ENCODE measurements at places on chromosomes 6 and 20.

DNA sequence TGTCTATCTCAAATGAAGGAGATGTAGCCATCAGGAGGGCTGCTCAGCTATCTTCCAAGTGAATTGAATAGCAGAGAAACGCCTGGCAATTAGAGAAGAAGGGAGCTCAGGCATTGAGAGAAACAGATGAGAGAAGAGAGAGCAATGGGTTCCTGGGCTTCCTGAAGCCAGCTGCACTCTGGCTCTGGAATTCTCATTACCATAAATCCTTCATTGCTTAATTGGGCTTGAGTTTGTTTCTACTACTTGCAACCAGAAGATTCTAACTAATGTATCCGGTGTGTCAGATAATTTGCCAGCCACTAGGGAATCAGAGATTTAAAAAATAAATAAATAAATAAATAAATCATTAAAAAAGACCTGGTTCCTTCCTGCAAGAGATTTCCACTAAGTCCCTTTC is 25.0 kb upstream of the CDKAL1 start:
- no peak for DNase-seq

GRCh38 chr6:135520781-135521180 is 23.2 kb upstream of the AHI1 start:
- DNase-seq, result no peak

DNA sequence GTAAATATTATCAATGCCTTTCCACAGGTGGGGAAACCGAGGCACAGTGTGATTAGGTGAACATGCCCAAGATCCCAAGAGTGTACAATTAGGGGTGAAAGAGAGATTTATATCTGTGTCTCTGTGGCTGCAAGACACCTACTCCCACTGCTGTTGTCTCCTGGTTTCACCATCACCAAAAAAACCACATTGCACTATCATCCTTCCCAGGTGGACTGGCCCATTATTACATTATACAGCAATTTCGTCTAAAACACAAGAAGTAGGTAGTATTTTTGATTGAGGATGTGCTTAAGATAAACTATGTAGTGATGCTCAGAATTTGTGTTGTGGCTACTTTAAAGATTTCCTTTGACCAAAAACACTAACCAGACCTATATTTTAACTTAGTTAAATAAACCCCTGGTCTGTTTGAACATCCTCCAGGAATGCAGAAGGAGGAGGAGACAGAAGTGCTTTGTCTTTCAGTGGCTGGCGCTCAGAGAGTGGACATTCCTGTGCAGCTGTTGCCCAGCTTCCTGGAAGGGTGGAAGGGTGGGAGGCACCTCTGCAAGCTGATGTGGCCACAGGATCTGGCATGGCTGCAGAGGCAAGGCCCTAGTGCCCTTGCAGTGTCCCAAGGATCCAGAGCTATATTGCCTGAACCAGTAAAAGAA is 23.8 kb downstream of the DCBLD1 start:
- DNase-seq, result no peak

DNA sequence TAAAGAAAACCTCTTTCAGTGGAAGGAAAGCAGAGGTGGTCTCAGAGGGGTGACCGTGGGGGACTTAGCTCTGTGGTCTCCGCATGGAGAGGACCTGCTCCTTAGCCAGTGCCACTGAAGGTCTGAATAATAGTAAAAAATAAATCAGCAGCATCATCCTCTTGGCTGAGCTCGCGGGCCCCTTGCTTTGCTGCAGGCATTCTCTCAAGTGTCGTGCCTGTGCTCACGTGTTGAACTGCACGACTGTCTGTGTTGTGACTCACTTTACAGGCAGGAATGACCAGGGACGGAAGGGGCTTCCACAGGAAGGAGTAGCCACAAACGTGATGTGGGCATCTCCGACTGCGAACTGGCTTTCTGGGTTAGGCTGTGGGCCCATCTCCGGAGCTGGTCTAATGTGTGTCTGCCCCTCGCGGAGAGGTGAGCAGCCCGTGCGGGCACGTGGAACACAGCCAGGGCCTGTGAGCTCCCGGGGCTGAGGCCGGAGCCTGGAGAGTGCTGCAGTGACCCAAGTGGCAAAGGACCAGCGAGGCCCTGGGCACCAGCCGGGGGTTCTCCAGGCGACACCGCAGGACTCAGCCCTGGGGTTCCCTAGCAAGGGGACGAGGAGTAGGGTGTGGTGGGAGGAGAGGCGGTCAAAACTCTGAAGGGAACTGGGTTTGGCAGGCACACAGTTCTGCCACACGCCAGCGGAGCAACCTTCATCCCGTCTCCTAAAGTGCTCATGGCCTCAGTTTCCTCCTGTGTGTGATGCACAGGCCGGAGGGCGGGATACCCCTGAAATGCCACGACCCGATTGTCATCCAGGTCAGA is 89.2 kb downstream of the RAMACL start:
- DNase-seq, result no peak

DNA sequence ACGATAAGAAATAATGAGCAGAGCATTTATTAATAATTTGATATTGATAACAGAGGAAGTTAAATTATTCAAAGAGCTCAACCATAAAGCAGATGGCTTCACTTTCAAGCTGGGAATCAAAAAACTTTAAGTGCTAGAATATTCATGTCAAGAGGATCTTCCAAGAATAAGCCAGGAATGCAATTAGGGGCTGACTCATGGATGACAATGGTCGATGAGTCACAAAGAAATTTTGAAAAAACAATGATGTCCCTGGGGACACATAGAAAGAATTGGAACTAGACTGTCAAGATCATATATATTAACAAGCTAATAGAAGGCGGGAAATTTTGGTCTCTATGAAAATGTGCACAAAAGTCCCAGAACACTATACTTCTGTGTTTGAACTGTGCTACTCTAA is 304.1 kb downstream of the LAMA2 start:
- peak; percentile 65 for DNase-seq

GRCh38 chr6:107815846-107816245 is 8.3 kb downstream of the SCML4 start:
- DNase-seq, result no peak

DNA sequence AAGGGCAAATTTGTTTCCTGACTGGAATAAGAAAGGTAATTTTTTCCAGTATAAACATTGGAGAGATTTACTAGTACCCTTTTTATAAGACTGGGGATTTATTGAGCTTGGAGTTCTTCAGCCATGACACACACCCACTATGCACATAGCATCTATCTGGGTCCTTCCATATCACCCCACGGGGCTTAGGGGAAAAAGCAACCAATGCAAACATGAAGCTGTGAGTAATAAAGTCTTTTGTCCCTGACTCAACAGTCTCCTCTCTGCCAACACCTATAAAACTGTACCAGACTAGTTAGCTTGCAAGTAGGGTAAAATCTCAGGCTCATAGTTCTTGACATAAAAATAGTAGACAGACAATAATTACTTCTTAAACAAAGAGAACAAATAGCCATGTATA is 23.4 kb downstream of the COL21A1 start:
- DNase-seq, result peak; percentile 61

- peak; percentile 99 for DNase-seq
These were observed 131.8 kb downstream of the TIAM2 start for GRCh38 chr6:155126727-155127439.

GRCh38 chr20:2397595-2398145 is 17.0 kb downstream of the TGM6 start:
- DNase-seq, result no peak

DNA sequence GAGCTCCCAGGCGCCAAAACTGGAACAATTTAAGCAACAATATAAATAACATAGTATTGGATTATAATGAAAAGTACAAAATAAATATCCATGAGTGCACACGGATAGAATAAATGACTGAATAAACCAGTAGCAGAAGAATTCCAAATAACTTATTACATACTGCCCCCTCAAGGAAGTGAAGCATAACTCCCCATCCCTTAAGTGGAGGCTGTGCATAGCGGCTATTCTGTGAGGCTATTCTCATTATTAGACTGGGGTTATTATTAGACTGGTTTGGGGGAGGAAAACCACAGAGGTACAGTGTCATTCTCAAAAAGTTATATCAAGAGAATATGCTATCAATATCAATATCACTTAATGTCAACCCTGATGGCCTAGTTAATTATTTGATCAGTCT is 94.4 kb upstream of the SIRPA start:
- DNase-seq, result no peak

DNA sequence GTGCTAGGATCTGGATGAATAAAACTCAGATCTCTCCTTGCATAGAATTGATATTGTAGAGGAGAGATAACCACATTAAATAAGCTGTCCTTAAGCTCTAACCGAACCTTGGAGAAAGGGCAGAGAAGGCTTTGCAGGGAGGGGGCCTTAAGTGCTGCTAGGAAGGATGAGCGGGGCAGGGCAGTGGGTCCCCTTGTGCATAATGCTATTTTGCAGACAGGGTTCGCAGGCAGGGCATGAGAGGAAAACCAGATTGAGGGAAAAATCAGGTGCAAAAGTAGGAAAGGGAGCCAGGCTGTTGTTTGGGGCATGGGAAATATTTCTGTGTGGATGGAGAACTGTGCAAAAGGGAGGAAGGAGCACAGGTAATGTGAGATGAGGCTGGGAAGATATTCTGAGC is 383.0 kb upstream of the JARID2 start:
- no peak for DNase-seq

DNA sequence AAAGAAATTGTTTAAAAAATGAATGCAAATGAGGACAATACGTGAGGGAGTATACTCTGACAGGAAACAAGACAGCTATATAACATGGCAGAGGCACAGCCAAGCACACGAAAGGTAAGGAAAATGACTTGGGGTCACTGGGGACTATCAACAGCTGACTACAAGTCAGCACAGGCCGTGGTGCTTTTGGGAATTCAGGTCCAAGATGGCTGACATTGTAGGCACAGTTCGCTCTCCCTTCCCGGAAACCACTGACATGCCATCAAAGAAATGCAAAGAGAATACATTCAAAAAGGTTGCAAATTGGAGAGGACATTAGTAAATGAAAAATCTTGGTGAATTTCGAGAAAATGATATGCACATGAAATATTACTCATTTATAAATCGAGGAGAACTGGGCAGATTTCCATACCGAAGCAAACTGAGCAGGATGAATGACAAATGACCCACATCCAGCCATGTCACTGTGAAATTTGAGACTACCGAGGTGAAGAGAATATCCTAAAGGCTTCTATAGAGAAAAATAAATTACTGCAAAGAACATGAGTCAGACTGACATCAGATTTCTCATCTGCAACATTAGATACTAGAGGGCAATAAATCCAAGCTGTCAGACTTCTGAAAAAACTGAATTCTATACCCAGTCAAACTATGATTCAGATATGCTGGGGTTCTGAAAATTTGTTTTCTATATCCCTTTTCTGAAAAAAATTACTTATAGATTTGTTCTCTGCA is 391.1 kb downstream of the BTBD9 start:
- peak; percentile 76 for DNase-seq

GRCh38 chr6:93036835-93037234 is 382.5 kb downstream of the EPHA7 start:
- no peak for DNase-seq

GRCh38 chr6:90088009-90088408 is 193.7 kb downstream of the GJA10 start:
- no peak for DNase-seq

- no peak for DNase-seq
These were observed 320.5 kb downstream of the HACE1 start for GRCh38 chr6:104539173-104539572.

GRCh38 chr6:40308533-40309306 is 278.4 kb downstream of the LRFN2 start:
- DNase-seq, result no peak

DNA sequence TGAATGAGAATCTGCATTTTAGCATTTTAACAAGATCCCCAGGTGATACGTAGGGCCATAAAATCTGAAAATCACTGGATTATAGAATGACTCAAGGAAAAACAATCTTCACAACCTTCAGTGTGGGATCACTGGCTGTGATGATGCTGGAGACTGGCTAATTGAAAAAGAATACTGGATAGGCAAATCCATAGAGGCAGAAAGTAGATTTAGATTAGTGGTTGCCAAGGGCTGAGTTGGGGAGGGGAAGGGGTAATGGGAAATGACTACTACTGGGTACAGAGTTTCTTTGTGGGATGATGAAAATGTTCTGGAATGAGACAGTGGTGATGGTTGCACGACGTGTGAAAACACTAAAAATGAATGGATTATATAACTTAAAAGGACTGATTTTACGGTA is 84.1 kb downstream of the CDK19 start:
- no peak for DNase-seq

GRCh38 chr20:5871459-5872410 is 78.6 kb downstream of the TRMT6 start:
- DNase-seq, result no peak

DNA sequence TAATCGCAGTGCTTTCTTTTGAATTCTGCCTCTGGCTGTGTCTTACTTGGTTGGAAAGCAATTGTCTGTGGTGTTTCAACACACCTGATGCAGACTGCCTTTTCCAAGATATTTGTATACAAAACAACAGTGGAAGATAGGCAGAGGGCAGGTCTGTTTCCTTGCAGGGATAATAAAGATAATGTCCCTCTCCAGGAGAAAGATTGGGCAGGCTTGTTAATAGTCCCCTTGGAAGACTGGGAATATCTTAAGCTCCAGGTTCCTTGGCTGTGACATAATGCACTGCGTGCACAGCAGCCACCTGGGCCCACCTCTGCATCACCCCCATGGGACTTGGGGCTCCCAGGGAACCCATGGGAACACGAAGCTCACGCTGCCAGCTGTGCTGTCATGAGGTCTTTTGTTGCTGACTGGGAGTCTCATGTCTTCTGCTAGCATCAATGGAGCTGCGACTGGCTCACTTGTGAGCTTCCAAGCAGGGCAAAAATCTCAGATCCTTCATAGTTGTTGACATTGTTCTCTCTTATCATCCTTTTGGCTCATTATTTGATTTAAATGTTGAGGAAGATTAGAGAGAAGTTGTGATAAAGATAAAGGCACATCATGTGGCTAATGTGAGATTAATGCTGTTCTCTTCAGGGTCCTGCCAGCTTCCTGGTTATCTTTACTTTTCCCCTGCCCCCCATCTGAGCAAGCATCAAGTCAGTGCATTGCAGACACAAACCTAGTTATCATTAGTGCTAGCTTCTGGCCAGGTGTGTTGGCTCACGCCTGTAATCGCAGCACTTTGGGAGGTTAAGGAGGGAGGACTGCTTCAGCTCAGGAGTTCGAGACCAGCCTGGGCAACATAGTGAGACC is 107.1 kb upstream of the ASF1A start:
- no peak for DNase-seq

DNA sequence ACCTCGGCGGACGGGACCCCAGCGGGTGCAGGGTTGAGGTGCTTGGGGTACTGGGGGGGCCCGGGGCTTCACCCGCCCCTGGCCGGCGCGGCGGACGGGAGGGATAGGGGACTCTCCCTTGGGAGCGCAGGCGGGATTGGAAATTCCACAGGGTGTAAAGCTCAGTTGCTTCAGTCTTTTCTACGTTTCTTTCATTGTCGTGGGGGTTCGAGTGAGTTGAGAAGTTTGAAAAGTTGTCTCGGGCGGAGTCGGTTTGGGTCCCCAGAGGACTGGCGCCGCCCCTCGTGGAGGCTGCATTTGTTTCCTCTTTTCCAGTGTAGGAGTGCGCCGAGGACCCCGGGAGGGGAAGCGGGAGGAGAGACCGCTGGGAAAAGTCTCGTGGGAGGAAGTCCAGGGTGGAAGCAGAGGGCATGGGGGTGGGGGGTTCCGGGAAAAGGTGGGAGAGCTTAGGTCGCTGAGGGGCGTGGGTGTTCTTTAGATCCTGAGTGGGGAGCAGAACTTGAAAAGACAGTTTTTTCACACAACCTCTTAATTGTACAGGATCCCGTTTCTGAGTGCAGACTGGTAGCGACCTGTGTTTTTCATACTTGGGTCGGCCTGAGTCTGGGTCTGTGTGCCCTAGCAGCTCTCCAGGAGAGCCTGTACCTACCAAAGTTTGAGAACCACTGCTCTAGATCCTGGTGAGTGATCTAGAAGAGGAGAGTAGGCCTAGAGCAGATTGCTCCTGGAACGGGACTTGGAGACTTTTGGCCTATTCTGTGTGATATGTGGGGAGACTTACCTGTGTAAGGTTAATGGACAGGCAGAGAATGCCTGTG is 495 bp downstream of the FAM83B start:
- DNase-seq, result no peak

GRCh38 chr20:48047447-48047846 is 262.2 kb upstream of the SULF2 start:
- DNase-seq, result no peak
